Muscle of back (tissue), 13 donors: ENCODE measurements at places on chromosomes 2 and 18.

DNA sequence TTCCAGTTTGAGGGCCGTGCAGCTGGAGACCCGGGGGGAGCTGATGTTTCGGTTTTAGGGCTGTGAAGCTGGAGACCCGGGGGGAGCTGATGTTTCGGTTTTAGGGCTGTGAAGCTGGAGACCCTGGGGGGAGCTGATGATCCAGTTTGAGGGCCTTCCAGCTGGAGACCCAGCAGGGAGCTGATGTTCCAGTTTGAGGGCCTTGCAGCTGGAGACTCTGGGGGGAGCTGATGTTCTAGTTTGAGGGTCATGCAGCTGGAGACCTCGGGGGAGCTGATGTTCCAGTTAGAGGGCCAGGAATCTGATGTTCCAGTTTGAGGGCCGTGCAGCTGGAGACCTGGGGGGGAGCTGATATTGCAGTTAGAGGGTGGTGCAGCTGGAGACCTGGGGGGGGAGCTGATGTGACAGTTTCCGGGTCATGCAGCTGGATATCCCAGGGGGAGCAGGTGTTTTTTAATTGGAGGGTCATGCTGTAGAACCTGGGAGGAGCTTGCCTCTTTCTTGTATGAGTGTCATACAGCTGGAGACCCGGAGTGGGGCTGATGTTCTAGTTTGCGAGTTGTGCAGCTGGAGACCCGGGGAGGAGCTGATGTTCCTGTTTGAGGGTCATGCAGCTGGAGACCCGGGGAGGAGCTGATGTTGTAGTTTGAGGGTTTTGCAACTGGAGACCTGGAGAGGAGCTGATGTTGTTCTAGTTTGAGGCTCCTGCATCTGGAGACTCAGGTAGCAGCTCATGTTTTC, 153.2 kb downstream of the RTP5 start:
- DNase-seq, result no peak

- no peak for DNase-seq
Measured at GRCh38 chr2:60678551-60678950, 77.5 kb upstream of the PAPOLG start.

DNA sequence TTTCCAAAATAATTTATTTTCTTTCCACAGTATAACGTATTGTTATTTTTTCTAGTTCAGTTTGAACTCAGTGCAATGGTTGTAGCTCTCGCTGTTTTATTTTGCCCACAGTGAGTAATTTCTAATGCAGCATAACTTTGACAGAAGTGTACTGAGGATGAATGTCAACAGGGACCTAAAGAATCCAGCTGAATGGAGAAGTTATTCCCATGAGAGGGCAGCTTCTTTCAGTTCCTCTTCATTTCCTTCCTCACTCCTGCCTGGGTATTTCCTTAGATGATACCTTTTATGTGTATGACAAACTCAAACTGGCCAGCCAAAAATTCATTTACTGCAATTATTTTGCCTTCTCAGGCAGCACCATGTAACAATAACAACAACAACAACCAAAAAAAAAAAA, 1223.1 kb upstream of the ZEB2 start:
- DNase-seq, result no peak

GRCh38 chr2:25409468-25409867, 67.7 kb upstream of the DNMT3A start:
- DNase-seq, result no peak

- no peak for DNase-seq
Measured at GRCh38 chr2:240630771-240631547, 5.7 kb downstream of the GPR35 start.

GRCh38 chr2:127634066-127634617, 11.8 kb upstream of the GPR17 start:
- DNase-seq, result peak; percentile 37
